Epithelial cell of umbilical artery (primary cell): ENCODE measurements at places on chromosomes 6 and 20. TPM values are rescaled to one million over a fixed set of nuclear protein-coding genes. Genes with fewer than 3 reads are reported as not detected.

ABHD16B gene
- total RNA-seq, result not detected in 2 replicates

MCHR2 gene
- total RNA-seq, result not detected in 2 replicates

FAM217A gene
- total RNA-seq, result not detected in 2 replicates

FRK gene
- under 0.01 TPM in 1 of 2 replicates, not detected in the other for total RNA-seq

NOTCH4 gene
- total RNA-seq, result 42.4 and 52.3 TPM in 2 replicates

BRD2 gene
- total RNA-seq, result 41.9 and 69.0 TPM in 2 replicates

C6orf15 gene
- total RNA-seq, result not detected in 2 replicates

RAB23 gene
- total RNA-seq, result 11.4 and 14.9 TPM in 2 replicates

MAP3K7 gene
- total RNA-seq, result 24.4 and 27.5 TPM in 2 replicates

SCAND1 gene
- 60.6 and 90.9 TPM in 2 replicates for total RNA-seq

HDDC2 gene
- total RNA-seq, result 23.7 and 25.8 TPM in 2 replicates

GSTA4 gene
- total RNA-seq, result 20.8 and 34.5 TPM in 2 replicates

BFSP1 gene
- 2.7 and 2.9 TPM in 2 replicates for total RNA-seq

NRM gene
- total RNA-seq, result 1.9 and 3.8 TPM in 2 replicates

RCAN2 gene
- 0.32 TPM in 1 of 2 replicates, not detected in the other for total RNA-seq

TCF21 gene
- under 0.01 and 0.15 TPM in 2 replicates for total RNA-seq

ULBP2 gene
- total RNA-seq, result 6.8 and 9.6 TPM in 2 replicates

BMP7 gene
- total RNA-seq, result not detected in 2 replicates

TXLNB gene
- under 0.01 and 0.15 TPM in 2 replicates for total RNA-seq
